ENCODE measurements at places on chromosomes 2 and 18.

DNA sequence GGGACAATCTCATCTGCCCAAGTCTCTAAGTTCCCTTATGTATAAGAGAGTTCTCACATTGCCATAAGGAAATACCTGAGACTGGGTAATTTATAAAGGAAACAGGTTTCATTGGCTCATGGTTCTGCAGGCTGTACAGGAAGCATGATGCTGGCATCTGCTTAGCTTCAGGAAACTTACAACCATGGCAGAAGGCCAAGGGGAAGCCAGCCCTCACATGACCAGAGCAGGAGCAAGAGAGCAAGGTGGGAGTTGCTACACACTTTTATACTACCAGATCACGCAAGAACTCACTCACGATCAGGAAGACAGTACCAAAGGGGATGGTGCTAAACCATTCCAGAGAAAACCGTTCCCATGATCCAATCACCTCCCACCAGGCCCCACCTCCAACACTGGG, 73.9 kb downstream of the PRKRA start:
- DNase-seq: no peak

- no peak for DNase-seq
Measured at GRCh38 chr2:182605166-182605565, 110.9 kb upstream of the DNAJC10 start.

GRCh38 chr2:79292958-79293315, 133.4 kb upstream of the REG3A start:
- DNase-seq: no peak

- DNase-seq: no peak
Measured at GRCh38 chr2:185807351-185807750, 68.7 kb downstream of the FSIP2 start.

DNA sequence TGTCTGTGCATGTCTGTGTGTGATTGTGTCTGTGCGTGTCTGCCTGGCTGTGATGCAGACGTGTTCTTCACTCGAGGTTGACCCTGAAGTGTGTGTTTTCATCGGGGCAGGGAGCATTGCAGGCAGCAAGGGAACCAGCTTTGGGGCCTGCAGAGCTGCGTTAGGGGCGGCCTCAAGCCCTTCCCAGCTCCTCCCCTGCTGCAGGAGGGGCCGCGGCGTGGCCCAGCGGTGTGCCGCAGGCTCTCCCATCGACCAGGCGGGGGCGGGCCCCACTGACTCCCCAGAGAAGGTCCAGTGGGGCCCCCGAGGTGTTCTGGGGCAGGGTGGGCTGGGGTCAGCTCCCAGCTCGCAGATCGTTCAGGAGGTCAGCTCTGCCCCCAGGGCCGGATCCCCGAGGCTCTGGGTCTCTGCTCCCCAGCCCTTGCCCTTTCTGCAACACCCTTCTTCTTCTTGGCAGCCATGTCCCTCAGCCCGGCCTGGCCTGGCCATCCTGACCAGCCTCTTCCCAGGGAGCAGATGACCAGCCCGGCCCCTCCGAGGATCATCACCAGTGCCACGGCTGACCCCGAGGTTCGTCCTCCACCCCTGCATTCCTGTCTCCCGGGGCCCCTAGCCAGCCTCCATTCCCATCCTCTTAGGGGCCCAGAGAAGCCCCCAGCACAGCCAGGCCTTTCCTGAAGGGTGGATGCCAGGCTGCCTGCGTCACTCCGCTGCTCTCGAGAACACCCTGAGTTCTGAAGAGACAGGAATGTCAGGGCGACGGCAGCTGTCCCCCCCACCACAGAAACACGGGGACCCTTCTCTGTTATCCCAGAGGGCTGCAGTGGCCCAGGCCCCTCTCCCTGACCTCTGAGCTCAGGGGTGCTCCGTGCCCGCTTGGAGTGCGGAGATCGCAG, 11.1 kb upstream of the KLHL30 start:
- DNase-seq: peak; percentile 76

- no peak for DNase-seq
Measured at GRCh38 chr2:42987112-42987922, 194.9 kb upstream of the HAAO start.

- DNase-seq: no peak
Measured at GRCh38 chr2:238235331-238235732, 4.5 kb downstream of the HES6 start.

GRCh38 chr2:28704621-28705020, 47.0 kb upstream of the PPP1CB start:
- no peak for DNase-seq

DNA sequence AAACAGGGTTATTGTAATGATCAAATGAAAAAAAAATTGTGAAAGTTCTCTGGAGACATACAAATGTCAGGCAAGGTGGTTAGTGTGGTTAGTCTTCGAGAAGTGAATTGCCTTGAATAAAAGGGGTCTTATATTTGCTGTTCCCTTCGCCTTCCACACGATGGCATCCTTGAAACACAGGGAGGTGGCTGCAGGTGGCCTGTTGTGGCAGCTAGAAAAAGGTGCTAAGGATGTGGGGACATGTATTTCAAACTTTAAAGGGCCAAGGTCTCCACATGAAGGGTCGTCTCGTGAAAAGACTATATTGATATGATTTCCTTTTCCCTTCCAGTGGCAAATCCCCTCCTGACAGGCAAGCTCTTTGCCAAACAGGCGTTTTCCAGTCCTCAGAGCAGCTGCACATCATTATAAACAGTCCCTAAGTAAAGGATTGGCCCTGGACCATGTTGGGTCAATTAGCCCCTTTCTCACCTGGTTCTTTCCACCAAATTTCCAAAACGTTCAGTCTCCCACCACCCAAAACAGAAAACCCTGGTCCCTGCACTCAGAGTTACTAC, 68.5 kb downstream of the COPS8 start:
- DNase-seq: peak; percentile 77

DNA sequence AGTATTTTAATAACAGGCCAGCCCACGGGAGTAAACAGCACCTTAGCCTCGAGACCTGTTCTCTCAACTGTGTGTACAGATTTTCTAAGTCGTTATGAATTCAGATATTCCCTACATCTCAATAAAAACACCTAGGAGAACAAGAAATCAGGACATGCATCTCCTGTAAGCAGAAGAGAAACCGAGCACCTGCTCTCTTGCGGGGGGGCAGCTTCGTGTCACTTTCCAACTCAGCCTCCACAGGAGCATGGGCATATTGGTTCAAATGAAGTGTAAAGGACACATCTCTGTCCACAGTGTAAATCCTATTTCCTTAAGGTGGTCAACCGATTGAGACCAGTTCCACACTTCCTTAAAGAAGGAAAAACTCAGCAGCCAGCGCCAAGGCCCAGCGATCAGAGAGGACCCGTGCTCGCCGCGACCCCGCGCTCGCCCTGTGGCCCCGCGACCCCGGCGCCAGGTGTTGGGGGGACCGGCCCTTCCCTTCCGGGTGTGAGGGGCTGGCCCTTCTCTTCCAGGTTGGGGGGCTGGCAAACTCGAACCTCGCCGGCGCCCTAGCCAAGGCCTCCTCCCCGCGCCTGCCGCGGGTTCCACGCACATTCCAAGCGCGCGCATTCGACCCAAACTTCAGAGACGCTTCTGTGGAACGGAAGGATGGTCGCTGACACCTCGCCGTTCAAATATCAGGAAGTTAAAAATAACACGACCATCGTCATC, 652 bp downstream of the SH3YL1 start:
- no peak for DNase-seq

DNA sequence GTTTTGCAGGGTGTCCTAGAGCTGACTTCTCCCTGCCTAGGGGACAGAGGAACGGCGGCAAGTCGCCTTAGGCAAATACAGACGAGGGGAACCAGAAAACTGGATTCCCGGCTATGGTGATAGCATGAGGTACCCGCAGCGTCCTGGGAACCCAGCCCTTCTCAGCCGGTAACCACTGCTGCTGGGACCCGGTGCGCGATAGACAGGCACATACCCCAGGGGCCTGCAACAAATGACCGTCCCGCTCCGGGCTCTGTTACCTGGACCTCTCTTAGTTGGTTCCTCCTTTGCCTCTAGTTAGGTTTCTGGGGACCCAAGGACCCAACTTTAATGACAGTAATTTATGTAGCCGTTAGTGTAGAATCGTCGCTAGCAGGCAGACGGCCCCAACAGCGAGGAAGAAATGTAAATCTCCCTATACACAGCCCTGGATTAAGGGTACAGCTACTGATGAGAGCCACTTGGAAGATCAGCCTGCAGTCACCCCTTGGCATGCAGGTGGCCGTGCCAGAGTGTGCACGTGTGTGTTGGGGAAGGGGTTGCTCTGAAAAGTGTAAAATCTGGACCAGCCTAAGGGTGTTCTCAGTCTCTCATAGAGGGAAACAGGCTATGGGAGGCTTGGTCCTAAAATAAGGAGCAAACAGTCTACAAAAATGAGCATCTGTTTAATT, 819 bp upstream of the SERPINE2 start:
- DNase-seq: no peak

DNA sequence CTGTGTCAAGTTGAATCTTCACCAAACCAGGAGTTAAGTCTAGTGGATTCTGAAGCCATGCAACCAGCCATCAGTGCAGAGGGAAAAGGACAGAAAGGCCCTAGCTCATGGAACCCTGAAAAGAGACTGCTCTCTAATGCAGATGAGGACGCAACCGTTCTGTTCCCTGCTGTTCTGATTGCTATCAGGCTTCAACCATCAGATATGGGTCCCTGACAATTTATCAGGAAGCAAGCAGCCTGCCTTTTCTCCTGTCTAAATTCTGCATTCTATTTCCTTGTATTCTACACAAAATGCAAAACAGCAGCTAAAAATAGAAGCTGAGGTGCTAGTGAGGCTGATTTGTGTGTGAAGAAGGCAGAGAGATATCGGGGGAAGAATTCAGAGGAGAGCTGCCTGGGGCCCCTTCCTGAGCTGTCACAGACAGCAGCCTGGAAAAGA, 68.4 kb upstream of the RTN4 start:
- no peak for DNase-seq

- no peak for DNase-seq
Measured at GRCh38 chr2:177343773-177344172, 48.8 kb upstream of the AGPS start.

GRCh38 chr2:218186355-218186766, 19.6 kb upstream of the CXCR1 start:
- DNase-seq: peak; percentile 48

DNA sequence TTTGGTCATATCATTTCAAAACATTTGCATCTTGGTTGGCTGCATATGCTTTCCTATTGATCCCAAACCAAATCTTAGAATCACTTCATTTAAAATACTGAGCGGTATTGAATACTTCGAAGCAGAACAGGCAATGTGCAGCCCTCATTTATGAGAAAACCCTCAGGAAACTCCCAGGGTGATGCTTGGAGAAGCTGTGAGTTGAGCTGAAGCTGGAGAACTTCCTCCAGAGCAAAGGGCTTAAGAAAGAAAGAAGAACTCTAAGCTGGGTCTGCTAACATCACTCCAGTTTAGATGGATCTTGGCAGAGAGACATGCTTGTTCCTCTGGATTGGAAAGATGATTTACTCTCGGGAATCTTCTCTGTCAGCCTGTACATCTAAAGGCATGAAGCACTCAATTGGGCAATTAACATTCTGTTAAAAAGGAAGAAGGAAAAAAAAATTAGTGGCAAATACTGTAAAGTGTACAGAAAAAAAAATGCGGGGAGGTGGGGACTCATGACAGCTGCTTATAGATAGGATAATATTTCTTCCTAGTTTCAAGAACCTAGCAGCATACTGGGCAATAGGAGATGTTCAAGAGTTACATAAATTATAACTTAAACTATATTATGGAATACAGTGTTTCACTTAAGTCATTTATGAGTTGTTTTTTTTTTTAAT, 49.5 kb downstream of the ATIC start:
- no peak for DNase-seq

GRCh38 chr2:219615894-219616293, 11.5 kb upstream of the SLC4A3 start:
- no peak for DNase-seq

GRCh38 chr2:51953931-51954330, 922.0 kb upstream of the NRXN1 start:
- DNase-seq: no peak

GRCh38 chr2:118274841-118275510, 186.7 kb downstream of the INSIG2 start:
- DNase-seq: peak; percentile 11

DNA sequence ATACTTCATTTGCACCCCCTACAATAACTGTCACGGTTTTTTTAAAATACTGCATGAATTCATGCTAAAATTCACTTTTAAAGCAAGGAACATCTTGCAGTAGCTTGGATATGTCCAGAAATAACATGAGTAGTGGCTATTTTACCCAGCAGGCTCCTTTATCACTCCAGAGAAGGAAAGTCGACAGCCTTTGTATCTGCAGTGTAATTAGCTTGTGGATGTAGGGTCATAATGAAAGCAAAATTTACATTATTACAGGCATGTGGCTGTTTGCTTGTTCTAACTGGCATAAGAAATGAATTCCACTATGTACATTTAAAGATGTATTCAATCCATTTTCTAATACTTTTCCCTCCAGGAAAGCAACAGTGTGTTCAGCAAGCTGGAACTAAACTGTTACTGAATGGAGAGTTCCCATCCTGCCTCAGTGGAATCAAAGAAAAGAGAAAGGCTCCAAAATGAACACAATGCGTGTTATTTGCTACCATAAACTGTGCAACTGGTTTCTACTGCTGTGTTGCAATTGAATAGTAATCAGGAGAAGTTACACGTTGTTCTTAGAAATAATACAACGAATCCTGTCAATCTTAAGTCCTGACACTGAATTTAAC, 321.2 kb upstream of the VRK2 start:
- no peak for DNase-seq

DNA sequence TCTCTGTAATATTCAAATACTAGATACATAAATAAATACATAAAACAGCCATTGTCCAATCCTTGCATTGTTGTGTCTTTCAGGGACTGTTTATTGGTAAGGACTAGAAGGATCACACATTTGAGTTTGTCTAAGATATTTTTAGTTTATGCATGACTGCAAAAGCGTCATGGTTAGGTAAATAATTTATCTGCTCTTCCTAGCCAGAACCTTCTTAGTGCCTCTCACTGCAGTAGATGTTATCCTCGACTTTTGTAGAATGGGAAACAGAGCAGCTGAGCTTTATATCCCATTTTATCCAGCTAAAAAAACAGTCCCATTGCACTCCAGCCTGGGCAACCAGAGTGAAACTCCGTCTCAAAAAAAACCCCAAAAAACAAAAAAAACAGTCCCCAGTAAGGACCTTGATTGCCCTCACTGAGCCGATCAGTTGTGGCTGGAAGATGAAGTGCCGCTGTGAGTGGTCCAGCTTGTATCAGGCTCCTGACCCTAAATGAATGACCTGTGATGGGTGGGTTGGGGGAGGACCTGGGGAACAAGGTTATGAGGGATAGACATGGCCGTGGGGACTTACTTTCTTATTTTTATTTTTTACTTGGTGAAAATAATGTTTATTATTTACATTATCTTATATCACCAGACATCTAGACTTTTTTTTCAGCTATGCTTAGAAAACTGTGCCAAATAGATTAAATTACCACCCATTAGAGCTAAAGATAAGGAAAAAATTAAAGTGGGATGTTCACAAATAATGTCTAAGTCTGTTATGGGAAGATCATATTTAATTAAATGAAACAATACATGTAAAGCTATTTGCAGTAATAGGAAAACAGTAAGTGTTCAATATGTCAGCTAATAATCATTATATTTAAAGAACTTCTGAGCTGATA, 10.9 kb upstream of the ADAM23 start:
- DNase-seq: no peak

DNA sequence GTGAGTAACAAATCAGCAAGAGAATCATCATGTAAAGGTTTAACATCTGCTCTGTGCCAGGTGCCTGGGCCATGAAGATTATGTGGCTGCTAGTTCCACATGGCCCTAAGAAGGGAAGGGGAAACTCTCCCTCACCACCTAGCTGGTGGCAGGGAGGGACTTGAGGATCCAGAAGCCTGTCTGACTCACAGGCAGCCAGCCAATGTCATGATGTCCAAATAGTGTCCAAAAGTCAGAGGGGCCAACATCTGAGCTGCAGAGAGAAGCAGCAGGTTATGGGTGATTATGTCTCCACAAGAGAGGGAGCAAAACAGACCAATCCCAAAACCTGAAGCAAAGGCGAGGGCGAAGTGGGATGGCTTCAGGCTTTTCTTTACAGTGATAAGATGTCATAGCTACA, 61.9 kb upstream of the SPP2 start:
- no peak for DNase-seq
